LHCN-M2 (cell line): ENCODE measurements at places on chromosomes 3 and 15.

GRCh38 chr15:80703081-80703480 lies 8.0 kb downstream of the ABHD17C start:
- no peak for DNase-seq

DNA sequence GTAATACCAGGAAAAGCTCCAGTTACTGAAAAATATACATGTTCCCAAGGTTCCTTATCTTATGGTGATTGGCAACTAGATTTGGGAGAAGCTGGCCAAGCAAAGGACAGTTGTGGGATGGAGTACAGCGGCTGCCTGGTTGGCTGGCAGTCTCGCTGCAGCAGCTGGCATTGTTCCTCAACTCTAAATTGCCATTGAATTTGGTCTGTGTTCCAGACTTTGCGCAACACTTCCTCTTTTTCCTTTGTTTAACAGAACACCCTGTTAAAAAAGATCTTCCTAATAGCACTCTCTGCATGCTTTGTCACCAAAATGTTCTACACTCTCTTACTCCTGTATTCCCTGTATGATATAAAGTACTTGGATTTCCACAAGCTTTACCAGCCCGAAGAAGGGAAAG lies 420.6 kb upstream of the RBMS3 start:
- DNase-seq: peak; percentile 85

DNA sequence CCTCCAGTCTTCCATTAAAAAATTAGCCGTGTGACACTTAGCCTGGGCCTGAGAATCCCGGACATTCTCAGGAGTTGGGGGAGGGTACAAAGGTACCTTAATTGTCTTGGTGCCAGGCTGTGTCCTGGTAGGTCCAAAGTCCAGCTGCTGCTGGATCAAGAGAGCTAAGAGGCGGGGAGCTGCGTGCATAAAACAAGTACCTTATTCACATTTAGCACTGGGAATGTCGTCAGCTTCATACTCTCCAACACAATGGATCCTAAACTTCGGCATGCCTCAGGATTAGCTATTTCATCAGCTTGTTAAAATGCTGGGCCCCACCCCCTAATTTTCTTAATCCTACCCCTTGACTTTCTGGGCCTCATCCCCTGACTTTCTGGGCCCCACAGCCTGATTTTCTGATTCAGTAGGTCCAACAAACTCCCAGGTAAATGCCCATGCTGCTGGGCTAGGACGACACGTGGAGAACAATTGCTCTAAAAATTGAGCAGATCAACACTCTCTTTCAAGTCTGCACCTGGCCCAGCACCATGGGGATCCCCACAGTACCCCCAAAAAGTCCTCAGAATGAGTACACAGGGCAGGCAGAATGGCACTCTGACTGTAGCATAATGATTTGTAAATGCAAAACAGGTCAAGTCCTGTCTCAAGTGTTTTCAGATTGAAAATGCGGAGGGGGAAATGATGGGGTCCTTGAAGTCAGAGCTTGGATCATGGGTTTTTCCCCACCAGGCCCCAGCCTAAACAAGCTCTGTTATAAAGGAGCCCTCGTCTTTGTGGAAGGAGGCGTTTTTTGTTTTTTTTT lies 5.6 kb upstream of the AEN start:
- DNase-seq: no peak

- DNase-seq: no peak
Measured at GRCh38 chr3:173676094-173676493, 278.6 kb downstream of the NLGN1 start.

DNA sequence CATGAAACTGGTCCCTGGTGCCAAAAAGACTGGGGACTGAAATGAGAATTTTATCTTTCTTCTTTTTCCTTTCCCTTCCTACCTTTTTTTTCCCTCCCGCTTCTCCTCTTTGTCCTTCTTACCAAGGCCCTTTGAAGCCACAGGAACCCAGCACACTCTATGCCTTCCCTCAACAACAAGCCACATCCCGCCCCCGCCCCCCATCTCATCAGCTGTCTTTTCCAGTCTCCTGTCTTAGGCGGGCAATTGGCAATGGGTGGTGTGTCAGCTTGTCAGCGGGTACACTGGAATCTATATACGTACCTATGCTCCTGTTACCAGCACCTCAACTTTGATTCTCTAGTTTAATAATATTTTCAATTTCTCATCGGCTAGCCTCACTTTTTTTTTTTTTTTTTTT lies 56.3 kb upstream of the CHD2 start:
- peak; percentile 86 for DNase-seq

DNA sequence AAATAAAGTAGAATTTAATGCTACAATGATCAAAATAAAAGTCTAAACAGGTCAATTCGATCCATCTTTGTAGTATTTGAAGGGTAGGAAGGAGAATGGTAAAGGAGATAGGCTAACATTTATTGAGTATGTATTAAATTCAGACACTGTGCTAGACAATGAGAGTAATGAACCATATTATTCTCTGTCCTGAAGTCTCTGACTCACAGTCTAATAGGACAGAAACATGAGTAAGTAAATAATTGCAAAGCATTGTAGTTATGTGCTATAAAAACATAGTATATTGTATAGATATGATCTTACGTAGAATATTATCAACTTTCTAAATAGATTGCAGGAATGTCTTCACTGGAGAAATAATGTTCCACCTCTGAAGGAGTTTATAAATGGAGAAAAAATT lies 64.5 kb downstream of the MDFIC2 start:
- no peak for DNase-seq

- no peak for DNase-seq
Measured at GRCh38 chr3:186075489-186075888, 33.4 kb downstream of the ETV5 start.

GRCh38 chr15:39291690-39292089 lies 289.2 kb upstream of the THBS1 start:
- DNase-seq: no peak

- DNase-seq: no peak
Measured at GRCh38 chr3:4321732-4322131, 18.6 kb downstream of the SETMAR start.

- DNase-seq: no peak
Measured at GRCh38 chr3:63043631-63044030, 168.4 kb upstream of the CADPS start.

- no peak for DNase-seq
Measured at GRCh38 chr3:128734523-128735189, 8.7 kb downstream of the RAB7A start.

- no peak for DNase-seq
Measured at GRCh38 chr15:98592136-98592535, 56.2 kb upstream of the IGF1R start.

- DNase-seq: no peak
Measured at GRCh38 chr3:179921500-179921899, 115.2 kb downstream of the PEX5L start.

DNA sequence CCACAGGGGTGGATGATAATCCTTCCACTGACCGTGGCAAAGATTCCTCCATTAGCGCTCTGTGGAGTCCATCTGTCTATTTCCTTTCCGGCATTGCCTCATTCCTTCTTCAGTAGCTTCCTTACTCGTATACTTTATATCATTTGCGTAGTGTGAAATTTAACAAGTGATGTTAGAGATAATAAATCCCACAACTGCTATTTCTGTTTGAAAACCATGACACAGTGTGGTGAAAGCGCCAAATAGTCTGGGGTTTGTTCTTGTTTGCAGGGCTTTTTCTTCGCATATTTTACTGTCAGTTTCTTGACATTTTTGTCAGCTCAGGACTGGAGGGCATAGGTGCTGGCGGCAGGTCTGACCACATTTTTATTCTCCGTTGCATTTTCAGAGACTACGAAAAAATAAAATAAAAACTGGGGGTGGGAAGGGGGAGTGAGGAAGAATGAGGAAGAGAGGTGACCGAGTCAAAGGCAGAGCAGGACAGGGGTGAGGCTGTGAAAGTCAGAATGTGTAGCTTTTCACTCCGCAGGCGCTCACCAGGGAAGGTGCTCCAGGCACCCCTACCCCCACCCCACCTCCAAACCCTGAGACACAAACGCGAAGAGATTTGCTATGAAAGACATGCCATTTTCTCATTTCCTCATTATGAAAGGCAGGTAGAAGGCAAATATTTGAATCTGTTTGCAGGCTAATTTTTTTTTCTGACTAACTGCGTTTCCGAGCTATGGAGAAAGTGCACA lies 965.0 kb downstream of the MCTP2 start:
- peak; percentile 46 for DNase-seq

GRCh38 chr3:184551614-184552256 lies 9.8 kb upstream of the EPHB3 start:
- no peak for DNase-seq

DNA sequence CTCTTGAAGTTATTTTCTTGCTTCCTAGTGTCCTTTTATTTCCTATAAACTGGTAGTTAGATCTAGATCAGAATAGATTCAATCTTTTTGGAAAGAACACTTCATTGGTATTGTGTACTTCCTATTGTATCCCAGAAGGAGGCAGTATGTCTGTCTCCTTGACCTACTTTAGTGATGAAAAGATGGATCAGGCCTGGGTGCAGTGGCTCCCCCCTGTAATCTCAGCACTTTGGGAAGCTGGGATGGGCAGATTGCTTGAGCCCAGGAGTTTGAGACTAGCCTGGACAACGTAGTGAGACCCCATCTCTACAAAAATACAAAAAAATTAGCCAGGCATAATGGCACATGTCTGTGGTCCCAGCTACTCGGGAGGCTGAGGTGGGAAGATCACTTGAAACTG lies 12.0 kb downstream of the BSN start:
- DNase-seq: peak; percentile 5

GRCh38 chr3:64495781-64496334 lies 191.9 kb downstream of the ADAMTS9 start:
- DNase-seq: no peak

- no peak for DNase-seq
Measured at GRCh38 chr3:100703865-100704264, 5.4 kb upstream of the TFG start.

DNA sequence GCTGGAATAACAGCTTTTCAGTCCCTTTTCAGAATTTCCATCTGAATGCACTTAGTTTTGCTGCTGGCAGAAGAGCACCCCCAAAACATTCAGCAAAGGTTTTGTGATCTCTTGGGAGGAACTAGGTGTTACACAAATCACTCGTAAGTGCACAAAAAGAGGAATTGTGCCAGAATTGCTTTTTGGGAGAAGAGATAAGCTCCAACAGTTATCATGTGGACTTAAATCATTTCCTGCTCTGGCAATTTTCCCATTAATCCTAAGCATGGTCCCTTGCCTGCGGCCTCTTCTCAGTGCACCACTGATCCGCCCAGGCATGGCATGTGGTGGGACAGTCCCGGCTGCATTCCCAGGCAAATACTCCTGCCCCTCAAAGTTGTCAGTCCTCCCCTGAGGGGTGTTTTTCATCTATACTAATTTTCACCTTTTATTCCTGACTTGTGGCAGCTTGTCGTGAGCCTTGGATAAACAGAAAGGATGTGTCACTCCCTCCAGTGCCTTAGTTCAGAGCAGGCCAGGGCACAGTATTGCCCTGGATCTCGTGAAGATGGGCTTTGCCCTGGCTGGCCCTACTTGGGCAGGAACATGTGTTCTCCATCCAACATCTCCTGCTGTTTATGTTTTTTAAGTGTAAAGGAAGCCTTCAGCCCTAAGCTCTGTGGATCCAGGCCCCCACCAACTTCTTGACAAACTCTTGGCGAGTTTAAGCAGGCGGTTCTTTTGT lies 44.6 kb upstream of the VILL start:
- DNase-seq: no peak

- DNase-seq: no peak
Measured at GRCh38 chr3:78221300-78221699, 1181.4 kb downstream of the ROBO2 start.

GRCh38 chr3:54511766-54512365 lies 389.5 kb downstream of the CACNA2D3 start:
- no peak for DNase-seq

DNA sequence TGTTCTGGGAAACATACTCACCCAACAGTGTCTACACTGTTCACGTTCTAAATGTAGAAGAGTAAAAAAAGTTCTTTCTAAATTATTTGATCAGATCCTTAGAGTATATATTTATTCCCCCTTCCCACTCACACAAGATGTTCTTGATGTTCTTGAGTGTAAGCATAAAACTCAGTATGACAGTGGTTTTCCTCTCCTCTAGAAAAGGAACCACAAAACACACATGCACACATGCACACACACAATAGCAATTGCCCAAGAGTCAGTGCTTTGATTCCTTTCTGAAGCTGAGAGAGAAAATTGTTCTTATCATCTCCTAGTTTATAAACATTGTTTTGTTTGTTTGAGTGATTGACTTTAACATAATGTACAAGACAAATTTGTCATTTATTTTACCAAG lies 123.2 kb upstream of the PHLDB2 start:
- DNase-seq: no peak

DNA sequence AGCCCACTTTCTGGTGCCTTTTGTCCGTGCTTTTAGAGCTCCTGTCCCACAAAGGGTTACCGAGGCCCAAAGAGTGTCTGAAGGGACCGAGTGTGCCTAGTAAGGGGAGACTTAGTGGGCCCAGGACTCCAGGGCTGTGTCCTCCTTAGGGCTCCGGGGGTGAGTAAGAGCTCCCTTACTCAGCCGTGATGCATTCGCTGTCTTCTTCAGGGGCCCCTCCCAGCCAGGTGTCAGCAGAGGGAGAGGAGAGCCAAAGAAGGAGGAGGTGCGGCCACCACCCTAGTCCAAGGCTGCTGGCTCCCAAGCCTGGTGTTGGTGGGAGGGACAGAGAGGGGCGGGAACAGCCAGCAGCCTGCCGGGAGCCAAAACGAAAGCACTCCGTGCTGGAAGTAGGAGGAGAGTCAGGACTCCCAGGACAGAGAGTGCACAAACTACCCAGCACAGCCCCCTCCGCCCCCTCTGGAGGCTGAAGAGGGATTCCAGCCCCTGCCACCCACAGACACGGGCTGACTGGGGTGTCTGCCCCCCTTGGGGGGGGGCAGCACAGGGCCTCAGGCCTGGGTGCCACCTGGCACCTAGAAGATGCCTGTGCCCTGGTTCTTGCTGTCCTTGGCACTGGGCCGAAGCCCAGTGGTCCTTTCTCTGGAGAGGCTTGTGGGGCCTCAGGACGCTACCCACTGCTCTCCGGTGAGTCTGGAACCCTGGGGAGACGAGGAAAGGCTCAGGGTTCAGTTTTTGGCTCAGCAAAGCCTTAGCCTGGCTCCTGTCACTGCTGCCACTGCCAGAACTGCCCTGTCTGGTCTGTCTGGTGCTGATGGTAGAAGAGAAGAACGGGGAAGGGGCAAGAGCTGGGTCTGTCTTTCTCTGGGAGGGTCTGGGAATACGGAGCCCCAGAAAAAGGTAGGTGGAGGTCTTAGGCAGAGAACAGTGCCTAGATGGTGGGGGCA lies at the start of gene IL17RC:
IL17RC (plus strand) TSS at position 365 of the 947 bp plus-strand sequence; CDS start at position 583, 218 bp downstream.
- peak; percentile 88 for DNase-seq

DNA sequence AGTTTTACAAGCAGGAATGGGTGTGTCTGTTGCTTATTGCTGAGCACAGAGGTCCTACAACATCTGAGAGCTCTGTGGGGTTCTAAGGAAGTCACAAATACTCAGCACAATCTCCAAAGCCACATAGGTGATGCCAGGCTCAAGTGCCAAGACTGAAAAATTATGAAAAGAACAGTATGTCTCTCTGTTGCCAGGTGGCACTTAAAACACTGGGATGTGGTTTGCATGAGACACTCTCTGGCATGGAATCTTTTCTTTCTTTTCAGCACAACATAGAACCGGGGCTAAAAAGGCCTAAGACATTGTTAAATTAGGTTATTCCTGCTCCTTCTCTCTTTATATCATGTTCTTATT lies 127.3 kb upstream of the PRICKLE2 start:
- peak; percentile 61 for DNase-seq

GRCh38 chr3:76203578-76203977 lies 418.2 kb upstream of the ZNF717 start:
- DNase-seq: peak; percentile 18
